ENCODE measurements at places on chromosomes 12 and 14.

DNA sequence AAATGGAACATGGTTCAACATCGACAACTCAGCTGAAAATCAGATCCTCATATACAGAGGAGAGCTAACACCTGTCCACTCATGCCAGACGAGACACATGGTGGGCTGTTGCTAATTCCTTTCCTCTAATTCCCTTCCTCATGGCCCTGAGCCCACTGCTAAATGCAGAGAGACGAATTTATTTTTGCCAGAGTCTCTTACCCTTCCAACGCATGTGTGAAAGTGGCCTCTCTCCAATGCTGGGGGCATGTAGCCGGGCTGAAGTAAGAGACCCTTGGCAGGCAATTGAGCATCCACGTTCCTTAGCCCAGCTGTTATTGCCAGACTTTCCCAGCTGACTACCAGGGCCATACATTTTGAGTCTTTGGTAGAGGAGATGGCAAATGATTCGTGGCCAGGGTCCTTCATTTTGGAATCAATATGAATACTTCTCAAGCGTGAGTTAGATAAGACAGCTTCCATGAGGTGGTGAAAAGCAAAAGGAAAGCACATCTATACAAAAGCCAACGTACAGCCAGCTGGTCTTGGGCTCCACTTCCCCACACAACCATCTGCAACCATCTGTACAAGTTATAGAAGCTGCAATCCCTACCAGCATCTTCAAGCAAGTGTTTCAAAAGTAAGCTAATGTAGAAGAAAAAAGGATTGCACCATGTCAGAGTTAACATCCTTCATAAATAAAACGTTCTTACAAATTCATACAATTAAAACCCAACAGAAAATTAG, 28.6 kb downstream of the CORO1C start:
- DNase-seq, result no peak
- H3K4me3 ChIP-seq, result no peak overlapping the region
- no peaks in the 10 kb centered on the region for H3K27me3 ChIP-seq
- H3K27ac ChIP-seq, result no peak overlapping the region
- no peaks in the 10 kb centered on the region for H3K4me1 ChIP-seq
- peaks cover 12% of the 10 kb centered on the region for H3K36me3 ChIP-seq

DNA sequence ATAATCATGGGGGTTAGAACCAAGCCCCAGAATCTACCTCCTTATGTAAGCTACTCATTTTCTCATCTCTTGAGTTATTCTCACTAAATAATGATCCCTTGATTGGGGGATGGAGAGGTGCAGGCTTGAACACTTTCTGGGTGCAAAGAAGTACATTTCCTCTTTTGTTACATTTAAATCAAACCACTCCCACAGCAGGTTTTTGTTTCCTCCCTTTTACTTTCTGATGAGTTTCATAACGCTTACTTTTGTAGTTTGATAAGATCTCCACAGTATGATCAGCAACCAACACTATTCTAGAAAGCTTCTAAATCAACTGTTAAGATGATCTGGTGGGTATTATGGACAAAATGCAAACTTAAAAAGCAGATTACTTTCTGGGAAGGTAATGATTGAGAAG, 20.5 kb downstream of the VCPKMT start:
- no peaks in the 10 kb centered on the region for H3K27me3 ChIP-seq
- no peak for DNase-seq
- 0 out of 2 replicates have a peak, but pooled peaks cover 3% of the 10 kb centered on the region for H3K4me1 ChIP-seq
- no peak overlapping the region for H3K27ac ChIP-seq
- H3K4me3 ChIP-seq, result no peak overlapping the region

DNA sequence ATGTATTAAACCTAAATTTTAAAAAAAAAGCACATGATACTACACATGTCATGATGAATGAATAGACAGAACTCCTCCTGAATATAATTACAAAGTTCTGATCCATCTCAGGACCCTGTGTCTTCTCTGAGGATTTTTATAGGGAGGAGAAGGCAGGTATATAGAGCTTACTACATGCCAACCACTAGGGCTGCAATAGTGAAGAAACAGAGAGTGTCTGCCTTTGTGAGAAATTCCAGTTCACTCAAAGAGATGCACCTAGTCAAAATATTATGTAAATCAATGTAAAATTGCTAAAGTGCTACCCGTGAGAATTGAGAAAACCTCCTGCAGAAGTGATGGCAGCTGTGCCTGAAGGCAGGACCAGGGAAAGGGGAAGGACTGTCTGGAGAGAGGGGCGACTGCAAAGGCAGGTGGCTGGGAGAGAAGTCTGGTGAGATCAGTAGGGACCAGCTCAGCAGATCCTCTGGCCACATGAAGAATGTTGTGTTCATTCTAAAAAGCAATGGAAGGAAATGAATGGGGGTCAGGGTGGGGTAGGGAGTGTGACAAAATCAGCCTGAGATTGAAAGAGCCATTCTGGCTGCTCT, 15.1 kb downstream of the ABHD4 start:
- peak; percentile 26 for DNase-seq
- no peaks in the 10 kb centered on the region for H3K27me3 ChIP-seq
- no peak overlapping the region for H3K4me3 ChIP-seq
- H3K4me1 ChIP-seq, result peaks cover 37% of the 10 kb centered on the region

GRCh38 chr12:22160396-22161003, 114.5 kb downstream of the CMAS start:
- H3K4me3 ChIP-seq, result no peak overlapping the region
- DNase-seq, result no peak
- H3K36me3 ChIP-seq, result no peaks in the 10 kb centered on the region
- H3K4me1 ChIP-seq, result no peaks in the 10 kb centered on the region
- H3K27me3 ChIP-seq, result no peaks in the 10 kb centered on the region

DNA sequence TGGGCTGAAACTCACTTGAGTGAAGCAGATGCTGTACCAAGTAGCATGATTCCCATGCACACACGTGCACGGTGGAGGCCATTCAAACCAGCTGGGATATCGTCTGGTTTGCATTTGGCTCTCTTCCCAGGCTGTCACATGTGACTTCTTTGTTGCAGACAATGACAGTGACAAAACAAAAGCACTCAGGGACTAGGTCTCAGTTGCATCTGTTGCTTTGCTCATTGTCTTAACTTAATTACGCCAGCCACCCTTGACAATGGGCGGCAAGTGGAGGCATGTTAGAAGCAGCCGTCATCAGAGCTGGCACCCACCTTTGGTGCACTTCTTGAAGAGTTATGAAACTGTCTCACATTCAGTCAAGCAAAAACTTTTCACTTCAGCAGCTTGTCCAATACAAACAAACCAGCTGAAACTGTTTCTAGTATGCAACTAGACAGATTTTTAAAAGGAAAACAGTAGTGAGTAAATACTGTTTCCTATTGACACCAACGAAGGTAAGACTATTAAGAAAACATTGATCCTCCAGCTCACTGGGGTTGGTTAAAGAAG, 74.3 kb downstream of the IGF1 start:
- H3K4me1 ChIP-seq, result no peaks in the 10 kb centered on the region
- no peak for DNase-seq
- no peaks in the 10 kb centered on the region for H3K36me3 ChIP-seq
- H3K4me3 ChIP-seq, result no peak overlapping the region
- H3K27ac ChIP-seq, result no peak overlapping the region

- no peak overlapping the region for H3K4me3 ChIP-seq
- DNase-seq, result no peak
- H3K27me3 ChIP-seq, result no peaks in the 10 kb centered on the region
- H3K27ac ChIP-seq, result no peak overlapping the region
- no peaks in the 10 kb centered on the region for H3K36me3 ChIP-seq
Measured at GRCh38 chr12:18470251-18470650, 208.9 kb downstream of the PIK3C2G start.

DNA sequence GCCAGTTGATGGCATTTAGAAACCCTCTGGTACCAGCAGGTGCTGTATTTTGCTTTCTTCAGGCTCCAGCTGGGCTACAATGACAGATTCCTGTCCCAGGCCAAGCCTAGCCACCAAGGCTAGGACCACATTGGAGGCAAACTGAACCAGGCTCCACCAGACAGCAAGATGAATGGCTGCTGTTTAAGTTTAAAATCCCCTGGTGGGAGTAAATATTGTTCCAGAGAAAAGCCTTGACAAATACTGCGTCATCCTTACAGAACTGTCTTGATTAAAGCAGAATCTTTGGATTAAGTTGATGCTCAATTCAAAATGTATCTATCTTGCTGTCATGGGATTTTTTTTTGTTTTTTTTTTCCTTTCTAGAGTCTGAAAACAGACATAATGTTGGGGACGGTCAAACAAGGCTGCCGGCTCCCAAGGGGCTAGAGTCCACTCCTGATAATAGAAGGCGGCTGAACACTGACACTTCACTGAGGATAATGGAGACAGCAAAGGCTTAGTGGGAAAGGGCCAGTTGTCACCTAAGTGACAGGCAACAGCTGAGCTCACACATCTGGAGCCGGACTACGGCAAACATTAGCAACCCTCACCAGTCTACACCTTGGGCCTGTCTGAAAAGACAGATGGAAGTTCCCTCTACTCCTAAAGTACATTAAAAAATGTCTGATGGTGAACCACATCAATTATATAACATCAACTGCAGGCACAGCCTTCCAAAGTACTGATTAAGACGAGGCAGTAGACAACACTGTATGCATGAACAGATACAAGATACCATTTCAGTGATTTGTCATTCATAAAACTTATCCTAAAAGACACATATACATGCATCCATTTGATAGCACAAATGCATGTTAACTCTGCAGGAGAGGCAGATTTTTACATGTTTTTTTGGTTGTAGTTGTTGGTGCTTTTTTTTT, 1.7 kb downstream of the PRICKLE1 start:
- no peak overlapping the region for H3K27ac ChIP-seq
- no peaks in the 10 kb centered on the region for H3K36me3 ChIP-seq

DNA sequence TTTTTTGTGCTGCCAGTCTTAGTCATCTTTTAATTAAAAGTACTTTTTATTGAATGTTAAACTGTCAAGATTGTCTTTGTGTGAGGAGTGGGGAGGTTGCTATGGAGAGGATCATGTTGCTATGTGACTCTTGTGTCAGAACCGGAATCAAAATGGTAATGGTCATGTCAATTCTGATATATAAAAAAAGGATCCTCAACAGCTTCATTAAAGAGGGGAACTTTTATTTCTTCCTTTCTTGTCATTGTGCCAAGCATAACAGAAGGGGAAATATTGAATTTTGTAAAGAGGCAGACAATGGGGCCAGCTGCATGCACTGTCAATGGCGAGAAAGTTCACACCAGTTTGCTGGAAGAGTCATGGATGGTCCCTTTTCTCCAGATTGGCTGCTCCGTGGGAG, 564.8 kb downstream of the VRK1 start:
- no peaks in the 10 kb centered on the region for H3K27me3 ChIP-seq
- H3K4me1 ChIP-seq, result no peaks in the 10 kb centered on the region
- H3K4me3 ChIP-seq, result no peak overlapping the region

DNA sequence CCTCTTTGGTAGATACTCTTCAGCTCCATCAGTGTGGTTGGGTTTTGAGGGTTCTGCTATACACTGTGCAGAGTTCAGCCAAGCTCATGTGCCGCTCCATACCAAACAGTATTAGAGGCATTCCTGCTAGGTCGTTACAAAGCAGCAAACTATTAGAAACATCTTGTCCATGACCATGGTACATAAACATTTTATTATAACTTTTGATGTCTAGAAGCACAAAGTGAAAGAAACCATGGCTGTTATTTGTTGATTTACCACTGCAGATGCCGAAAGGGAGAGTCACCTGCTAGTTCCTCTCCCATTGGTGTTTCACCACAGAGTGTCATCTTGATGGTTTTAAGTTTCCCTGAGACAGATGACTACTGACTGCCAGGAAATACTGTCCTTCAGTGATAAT, 242.0 kb downstream of the ADAMTS20 start:
- no peak overlapping the region for H3K4me3 ChIP-seq
- no peak overlapping the region for H3K27ac ChIP-seq
- no peaks in the 10 kb centered on the region for H3K27me3 ChIP-seq

DNA sequence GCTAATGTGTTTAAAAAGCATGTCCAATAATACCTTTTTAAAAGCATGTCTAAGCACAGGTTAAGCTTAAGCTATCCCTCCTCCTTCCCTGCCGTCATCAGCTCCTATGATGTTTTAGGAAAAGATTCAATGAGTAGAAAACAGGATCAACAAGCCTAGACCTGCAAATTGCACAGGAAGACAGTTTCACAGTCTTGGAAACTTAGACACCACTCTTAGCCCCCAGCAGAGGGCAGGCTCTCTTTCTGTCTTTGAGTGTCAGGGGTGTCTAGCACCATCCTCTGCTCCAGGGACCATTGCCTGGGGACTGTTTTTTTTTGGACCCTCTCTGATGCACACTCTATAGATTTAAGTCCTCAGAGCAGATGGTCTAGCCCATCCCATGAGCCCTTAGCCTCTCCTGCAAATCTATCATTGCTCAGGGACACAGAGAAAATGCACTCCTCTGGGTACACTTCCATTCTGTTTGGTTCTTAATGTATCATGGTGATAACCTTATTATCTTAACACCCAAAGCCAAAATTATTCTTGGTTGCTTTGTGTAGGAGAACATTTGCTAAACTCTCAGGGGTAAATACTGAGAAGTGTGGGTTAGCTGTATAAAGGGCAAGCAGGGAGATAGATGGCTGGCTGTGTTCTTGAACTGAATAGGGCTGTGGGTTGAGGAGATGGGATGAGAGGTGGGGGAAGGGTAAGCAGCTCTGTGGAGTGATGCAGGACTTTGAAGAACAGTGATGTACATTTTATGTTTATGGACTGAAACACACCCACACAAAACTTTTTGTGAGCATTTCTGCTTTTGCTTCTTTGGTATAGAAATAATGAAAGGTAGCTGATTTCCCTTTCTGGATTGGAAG, 259.9 kb upstream of the DDHD1 start:
- no peaks in the 10 kb centered on the region for H3K27me3 ChIP-seq
- H3K27ac ChIP-seq, result no peak overlapping the region
- H3K36me3 ChIP-seq, result no peaks in the 10 kb centered on the region
- DNase-seq, result no peak
- H3K4me3 ChIP-seq, result no peak overlapping the region
- H3K4me1 ChIP-seq, result no peaks in the 10 kb centered on the region

GRCh38 chr12:115341442-115341841, 657.5 kb upstream of the TBX3 start:
- H3K4me3 ChIP-seq, result no peak overlapping the region
- H3K4me1 ChIP-seq, result no peaks in the 10 kb centered on the region
- H3K27ac ChIP-seq, result no peak overlapping the region
- H3K27me3 ChIP-seq, result no peaks in the 10 kb centered on the region
